ENCODE measurements at places on chromosomes 4 and X.

- no peak for DNase-seq
Observed at GRCh38 chr4:76962406-76963130, 13.0 kb downstream of the SEPTIN11 start.

DNA sequence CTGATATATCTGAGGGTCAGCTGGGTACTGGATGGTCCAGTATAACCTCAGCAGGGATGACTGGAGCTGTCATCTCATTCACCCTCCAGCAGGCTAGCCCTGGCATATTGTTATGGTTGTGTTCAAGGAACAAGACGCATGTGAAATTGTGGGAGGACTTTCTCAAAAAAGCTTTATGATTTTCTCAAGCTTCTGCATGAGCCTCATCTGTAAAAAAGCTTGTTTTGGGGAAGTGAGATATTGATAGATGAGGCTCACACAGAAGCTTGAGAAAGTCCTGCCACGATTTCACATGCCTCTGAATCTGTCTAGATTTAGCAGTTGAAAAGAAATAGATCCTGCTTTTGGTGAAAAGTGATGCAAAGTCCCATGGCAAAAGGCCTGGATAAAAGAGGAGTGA is 93.4 kb downstream of the SPCS3 start:
- no peak for DNase-seq

- no peak for DNase-seq
Observed at GRCh38 chrX:79065696-79066095, 78.8 kb upstream of the GPR174 start.

DNA sequence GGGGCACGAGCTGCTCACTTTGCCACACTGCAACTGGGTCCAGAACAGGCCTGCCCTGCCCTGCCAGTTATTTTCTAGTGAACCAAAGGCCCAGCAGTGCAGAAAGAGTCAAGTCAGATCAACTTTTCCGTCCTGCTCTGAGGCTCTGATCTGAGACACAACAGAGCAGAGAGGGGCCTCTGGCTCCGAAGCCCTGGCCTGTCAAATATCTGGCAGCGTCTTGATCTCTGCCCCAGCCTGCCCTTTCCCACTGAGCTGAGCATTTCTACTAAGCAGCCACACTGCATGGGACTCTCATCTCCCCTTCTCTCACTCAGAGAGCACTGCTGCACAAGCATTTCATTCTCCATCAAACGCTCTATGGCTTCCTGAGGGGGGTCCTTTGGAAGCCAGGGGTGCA is 11.8 kb downstream of the IGFBP7 start:
- no peak for DNase-seq

- peak; percentile 41 for DNase-seq
Observed at GRCh38 chr4:118850488-118851173, 14.7 kb upstream of the SEC24D start.
